H9 (cell line): ENCODE measurements at places on chromosomes 5 and 9.

- peak; percentile 62 for DNase-seq
Measured at GRCh38 chr9:136882109-136882946, 4.0 kb upstream of the TRAF2 start.

- peak; percentile 35 for DNase-seq
Measured at GRCh38 chr5:35852084-35852734, 4.5 kb upstream of the IL7R start.

GRCh38 chr9:89436963-89437625 lies 60.8 kb downstream of the SEMA4D start:
- DNase-seq = no peak

DNA sequence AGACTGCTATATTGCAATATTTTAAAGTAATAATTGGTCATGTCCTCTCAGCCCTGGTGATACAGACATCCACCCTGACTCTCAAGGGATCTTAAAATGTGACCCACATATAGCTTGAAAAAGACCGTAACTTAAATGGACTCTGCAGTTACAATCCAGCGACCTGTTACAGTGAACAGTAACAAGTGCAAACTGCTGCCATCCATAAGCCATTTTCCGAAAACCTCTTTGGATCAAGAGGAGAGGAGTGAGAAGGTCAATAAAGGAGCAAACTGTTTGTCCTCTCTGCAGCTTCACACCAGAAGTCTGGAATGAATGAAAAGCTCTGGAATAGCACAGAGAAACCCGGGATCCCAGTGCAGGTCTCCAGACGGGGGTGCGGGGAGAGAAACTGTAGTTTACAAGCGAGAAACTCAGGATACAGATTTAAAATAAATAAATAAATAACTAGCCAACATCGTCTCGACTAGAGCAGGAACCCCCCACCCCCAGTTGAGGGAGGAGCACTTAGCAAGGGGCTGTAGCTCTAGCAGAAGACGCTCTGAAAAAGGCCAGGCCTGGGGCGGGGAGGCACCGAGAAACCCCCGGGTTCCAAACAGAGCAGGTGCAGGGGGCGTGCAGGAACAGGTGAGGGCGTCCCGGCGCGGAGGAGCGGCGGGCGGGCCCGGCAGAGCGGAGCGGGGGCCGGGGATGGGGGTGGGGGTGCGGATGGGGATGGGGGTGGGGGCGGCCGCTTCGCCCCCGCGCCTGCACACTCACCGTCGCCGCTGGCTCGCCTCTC lies 572 bp downstream of the ZDHHC21 start:
- peak; percentile 53 for DNase-seq

DNA sequence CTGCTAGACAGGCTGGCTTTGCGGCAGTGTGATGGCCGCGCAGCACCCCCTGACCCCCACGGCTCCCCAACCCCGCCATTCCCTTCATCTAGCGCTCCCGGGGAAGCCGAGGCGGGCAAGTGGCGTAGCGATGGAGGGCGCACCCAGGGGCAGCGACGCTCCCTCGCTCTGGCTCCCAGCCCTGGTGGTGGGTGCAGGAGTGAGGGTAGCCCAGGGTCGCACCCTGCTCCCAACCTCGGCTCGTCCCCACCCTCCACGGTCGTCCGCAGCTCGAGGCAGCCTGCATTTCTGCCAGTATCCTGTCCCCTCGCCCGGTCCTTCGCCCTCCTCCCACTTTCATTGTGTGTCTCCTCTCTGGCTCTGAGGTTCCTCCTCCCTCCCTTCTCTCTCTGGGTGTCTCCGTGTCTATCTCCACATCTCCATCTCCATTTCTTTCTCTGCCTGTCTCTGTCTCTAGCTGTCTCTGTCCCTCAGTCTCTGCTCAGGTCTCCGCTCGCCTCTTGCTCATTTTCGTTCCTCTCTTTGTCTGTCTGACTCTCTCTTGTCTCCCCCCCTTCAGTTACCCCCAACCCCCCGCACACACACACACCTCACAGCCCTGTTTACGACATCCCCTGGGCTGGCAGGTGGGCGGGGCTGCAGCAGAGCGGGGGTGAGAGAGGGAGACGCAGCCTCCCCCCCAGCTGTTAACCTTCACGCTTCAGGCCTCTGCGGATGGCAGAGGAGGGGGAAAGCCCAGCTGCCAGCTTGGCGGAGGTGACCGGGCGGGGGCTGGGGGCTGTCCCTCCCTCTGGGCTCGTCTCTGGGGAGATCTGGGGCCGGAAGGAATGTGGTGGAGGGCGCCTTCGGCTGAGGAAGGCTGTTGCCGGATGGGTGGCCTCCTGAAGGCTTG lies 48.7 kb upstream of the PSD2 start:
- peak; percentile 60 for DNase-seq

DNA sequence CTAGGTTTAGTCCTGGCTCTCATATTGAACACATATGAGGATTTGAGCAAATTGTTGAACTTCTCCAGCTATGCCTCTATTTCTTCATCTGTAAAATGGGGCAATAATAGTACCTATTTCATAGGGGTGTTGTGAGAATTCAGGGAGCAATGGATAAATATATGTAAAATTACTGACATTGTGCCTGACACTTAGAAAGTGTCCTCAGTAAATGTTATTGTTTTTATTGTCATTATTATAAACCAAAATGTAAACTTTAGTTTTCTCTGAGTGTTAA lies 101.7 kb downstream of the ANGPTL2 start:
- no peak for DNase-seq

- DNase-seq = peak; percentile 61
Measured at GRCh38 chr5:90940227-90940995, 381.8 kb downstream of the ADGRV1 start.

DNA sequence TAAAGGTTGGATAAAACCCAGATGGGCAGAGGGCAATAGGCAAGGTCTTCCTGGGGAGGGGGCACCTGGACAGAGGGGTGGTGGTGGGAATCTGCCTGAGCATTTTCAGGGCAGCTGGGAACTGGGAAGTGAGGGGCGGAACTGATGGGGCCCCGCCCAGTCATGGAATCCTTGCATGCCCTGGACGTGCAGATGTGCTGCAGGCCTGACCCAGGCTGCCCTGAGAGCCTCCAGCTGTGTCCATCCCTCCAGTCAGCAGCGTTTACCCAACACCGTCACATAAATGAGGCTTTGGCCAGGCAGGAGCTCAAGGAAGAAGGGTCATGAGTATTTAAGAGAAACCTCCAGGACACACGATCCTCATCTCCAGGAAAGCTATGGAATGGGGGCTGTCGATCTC lies 70.3 kb downstream of the DAB2IP start:
- DNase-seq = no peak

- DNase-seq = no peak
Measured at GRCh38 chr5:88770276-88771257, 112.4 kb downstream of the MEF2C start.

- no peak for DNase-seq
Measured at GRCh38 chr9:100111235-100111634, 12.2 kb downstream of the INVS start.

- DNase-seq = no peak
Measured at GRCh38 chr5:13941468-13941867, 3.0 kb downstream of the DNAH5 start.

DNA sequence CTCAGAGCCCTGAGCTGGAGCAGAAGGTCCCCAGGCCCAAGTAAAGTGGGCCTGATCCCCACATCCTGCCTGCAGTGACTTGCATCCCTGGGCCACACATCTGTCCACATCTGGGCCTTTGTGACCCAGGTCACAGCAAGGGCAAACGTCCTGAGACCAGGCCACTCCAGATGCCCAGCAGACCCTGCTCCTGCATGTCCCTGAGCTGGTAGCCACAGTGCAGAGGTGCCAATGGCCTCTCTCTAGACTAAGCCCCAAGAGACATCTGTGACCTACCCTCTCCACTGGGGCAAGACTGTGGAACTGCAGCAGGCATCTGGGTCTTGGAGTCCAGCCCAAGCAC lies 2.5 kb downstream of the FLT4 start:
- peak; percentile 23 for DNase-seq

DNA sequence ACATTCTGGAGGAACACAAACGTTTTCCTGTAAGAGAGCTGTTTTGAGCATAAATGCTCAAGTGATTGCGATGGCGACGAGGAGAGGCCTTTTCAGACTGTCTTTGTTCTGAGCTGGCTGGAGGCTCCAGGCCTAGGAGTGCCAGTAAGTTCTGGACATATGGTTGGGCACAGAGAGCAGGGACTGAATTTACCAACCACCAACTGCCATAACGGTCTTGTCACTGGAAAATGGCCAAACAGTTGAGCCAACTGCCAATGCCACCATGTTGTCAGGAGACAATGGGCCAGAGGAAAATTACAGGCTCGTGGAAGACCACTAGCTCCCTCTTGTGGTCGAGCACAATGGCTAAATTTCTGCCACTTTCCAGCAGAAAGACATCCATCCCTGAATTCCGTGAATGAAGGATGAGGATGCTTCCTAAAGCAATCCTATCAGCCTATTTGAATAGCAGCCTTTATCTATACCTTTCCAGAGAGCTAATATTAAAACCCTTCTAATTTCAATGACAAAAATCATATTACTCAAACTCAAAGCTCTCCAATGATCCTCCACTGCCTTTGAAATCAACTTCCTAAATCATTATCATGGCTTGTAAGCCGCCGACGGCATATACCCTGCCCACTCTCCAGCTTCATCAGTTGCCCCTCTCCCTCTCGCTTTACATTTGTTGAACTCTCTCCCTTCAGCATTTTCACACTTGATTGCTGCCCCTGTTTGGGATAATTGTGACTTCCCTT lies 66.9 kb upstream of the GLIS3 start:
- DNase-seq = peak; percentile 63

GRCh38 chr5:98453296-98453695 lies 320.2 kb upstream of the RGMB start:
- DNase-seq = no peak

DNA sequence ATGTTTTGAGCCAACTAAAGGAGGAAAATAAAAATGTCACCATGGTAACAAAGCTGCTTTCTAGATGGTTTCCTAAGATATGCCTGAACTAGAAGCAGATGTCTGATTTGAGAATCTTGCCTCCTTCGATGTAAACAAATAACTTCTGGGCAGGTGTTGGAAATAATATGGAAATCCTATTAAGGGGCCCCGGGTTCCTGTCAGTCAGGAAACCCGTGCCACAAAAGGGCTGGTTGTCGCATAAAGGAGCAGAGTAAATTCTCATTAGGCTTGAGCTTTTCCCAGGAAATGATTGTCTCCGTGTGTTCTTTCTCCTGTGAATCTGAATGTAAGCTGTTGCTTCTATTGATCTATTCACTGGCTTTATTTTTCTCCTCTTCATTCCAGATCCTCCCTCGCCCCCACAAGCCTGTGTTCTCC lies 90.8 kb downstream of the TLE4 start:
- no peak for DNase-seq

DNA sequence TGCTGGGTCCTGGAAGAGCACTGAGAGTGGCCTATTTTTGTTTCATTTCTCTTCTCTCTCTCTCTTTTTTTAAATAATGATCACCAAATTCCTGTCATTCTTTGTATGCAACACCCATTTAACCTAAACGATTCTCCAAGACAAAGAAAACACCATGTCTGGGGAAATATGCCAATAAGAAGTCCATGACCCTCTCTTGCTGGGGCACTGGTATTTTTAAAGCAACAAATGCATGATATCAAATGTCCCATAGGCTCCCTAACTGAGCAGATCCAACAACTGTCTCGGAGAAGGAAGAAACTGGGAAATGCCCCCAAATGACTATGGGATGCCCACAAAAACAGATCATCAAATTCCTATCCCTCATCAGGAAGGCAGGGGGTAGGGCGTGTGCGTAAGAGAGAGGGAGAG lies 567.4 kb downstream of the CCDC171 start:
- no peak for DNase-seq

DNA sequence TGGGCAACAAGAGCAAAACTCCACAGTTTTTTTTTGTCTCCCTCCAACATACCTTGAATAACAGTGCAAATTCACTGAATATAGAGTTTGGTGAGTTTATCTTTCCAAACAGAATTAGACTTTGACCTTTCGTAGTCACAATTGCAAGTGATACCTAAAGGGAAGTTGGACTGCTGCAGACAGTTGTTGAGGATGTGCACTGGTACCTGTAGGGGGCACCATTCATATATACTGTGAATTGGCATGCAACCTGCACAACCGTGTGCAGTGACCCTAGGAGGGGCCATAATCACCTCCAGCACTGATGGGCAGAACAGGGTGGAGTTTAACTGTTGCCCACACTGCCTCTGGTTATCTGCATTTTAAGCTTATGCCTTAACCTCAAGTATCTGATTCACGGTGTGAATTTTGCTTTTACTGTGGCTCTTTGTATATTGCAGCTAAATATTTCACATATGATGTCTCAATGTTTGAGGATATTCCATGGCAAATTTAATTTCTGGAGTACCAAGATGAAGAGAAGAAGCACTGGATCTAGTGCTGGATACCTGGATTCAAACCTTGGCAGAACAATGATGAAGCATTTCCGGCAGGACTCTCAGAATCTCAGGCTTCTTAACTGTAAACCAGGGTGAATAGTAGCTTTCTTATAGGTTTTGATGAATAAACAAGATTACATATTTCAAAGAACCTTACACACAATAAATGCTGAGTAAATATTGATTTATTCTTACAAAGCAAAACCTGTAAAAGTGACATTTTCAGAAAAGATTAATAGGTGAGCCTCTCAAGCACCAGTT lies 144.3 kb downstream of the ACTBL2 start:
- peak; percentile 49 for DNase-seq

GRCh38 chr9:94624629-94625028 lies 14.7 kb downstream of the FBP1 start:
- DNase-seq = no peak

- DNase-seq = no peak
Measured at GRCh38 chr5:136035837-136036236, 7.0 kb downstream of the TGFBI start.

GRCh38 chr5:24571302-24571701 lies 73.5 kb downstream of the CDH10 start:
- DNase-seq = no peak

DNA sequence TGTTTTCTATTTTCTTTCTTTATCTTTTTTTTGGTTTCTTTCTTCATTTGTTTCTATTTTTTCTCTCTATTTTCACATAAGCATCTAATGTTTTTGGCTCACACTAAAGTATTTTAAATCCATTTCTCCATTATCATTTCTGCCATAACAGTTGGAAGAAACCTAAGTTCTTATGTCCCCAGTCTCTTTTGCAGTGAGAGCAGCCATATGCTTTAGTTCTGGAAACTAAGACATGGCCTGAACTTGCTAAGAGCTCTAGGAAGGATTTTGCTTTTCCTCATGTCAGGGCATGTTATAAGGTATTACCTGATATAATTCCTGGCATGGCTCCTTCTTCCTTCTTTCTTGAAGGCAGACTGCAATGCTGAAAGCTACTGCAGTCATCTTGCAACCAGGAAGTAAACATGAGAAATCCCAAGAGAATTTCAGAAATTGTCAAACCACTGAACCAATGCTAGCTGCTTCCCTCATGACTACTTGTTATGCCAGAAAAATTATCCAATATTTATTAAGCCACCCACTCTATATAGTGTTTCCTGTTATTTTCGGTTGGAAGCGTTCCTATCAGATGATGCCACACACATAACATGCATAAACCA lies 171.1 kb downstream of the TAF11L14 start:
- DNase-seq = no peak

- DNase-seq = no peak
Measured at GRCh38 chr9:112559629-112560413, 73.2 kb downstream of the KIAA1958 start.

DNA sequence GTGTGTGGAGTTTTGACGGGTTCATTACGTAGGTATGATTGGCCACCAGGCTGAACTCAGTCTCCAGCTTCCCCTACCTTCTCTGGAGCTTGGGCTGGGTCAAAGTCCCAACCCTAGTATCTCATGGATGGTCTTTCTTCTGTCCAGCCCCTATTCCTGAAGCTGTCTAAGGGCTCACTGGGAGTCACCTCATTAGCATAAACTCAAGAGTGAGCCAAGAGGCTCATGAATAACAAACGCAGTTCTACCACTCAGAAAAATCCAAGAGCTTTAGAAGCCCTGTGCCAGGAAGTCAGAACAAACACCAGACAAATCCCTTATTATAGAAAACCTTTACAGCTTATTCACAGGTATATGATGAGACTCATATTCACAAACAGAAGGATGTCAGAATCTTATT lies 180.3 kb upstream of the NFIL3 start:
- no peak for DNase-seq
